ENCODE measurements at places on chromosomes 6 and 20.

DNA sequence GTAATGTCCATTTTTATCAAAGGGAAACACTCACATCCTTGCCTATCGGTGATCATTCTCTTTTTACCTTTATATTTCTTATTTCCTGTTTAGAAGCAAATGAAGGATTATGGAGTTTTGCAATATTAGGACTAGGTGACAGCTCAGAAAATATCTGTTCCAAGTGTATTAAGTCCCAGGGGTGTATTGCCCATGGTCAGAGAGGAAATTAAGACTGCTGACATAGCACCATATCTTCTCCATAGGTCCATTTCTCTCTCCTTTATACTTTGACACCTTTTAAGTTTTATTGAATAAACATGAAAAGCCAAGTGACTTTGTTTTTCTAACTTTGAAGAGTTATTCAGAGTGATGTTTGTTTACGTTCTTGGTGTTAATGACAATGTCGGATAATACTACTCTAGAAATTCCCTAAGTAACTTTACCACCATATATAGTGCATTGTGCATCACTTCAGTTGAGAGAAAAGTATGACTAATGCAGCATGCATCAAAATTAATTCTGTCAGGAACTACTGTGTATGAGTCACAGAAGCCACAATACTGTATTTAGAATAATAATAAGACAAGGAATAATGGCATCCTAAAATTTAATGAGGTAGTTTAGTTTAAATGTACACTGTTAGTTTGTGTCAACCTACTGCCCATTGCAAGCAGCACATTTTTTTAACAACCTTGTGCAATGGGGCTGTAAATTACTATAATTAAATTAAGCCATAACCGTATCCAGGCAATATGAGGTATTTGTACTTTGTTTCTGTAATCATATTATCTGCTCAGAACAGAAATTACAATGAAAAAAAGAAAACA lies 474.4 kb upstream of the RNF217 start:
- no peak for DNase-seq

GRCh38 chr6:74870403-74870802 lies 335.4 kb downstream of the COL12A1 start:
- DNase-seq, result no peak

GRCh38 chr6:16336056-16336818 lies 97.8 kb downstream of the GMPR start:
- no peak for DNase-seq

GRCh38 chr6:150063640-150064039 lies 5.3 kb downstream of the ULBP3 start:
- DNase-seq, result no peak

DNA sequence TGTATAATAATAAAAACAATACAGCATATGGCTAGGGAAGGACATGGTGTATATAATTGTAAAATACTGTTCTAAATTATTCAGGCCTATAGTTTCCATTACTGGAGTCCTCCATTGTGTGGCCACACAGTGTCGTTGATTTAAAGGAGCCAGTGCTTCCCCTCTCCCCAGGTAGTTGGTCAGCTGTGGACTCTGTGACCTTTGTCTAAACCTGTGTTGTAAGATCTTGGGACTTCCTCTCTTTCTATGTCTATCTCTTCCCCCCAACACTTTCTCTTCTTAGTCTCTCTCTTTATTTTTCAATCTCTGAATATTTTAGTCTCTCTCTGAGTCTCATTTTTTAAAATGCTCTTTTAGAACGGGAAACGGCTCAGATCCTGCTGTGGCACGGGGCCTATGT lies 35.6 kb downstream of the BRPF3 start:
- no peak for DNase-seq

- no peak for DNase-seq
Observed at GRCh38 chr6:10977231-10977968, 66.7 kb downstream of the ELOVL2 start.

- DNase-seq, result no peak
Observed at GRCh38 chr20:64056889-64057627, 5.9 kb upstream of the TCEA2 start.

Measured in hepatic stellate cell (primary cell).